SHP77 treated with DMSO at 0.1 percent for 48 hours (cell line): ENCODE measurements at places on chromosomes 7 and 10.

GRCh38 chr7:40311307-40311706 is 176.5 kb downstream of the SUGCT start:
- DNase-seq: no peak

DNA sequence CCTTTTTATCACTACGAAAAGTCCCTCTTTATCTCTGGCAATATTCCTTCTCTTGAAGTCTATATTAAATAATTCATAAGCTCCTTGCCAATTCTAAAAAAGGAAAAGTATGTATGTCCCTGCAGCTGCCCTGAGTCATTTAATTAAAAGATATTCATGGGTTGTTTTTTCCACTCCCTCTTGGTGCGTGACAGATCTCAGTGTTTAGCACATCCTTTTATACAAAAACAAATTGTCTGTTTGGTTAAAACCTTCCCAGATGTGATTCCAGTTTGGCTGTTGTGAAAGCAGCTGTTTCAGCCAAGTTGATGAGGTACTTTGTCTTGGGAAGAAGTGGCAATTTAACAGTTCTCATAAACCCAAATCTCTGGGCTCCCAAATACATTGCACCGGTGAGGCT is 33.8 kb upstream of the PRLHR start:
- DNase-seq: no peak

DNA sequence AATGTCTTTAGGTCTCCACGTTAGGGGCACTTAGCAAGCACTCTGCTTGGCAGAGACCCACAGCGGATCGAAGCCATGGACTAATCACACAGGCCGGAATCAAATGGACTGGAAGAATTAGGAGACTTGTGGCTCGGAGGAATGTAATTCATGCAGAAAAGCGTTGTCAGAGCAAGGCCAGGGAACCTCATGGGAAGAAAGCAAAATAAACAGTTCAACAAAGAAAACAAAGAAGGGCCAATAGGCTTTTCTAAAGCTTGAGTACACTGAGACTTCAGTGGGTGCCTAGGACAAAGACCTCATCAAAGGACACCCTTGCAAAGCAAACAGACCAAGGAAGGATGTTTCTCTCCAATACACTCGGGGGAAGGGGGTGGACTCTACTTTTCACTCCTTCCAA is 171.1 kb downstream of the GLI3 start:
- no peak for DNase-seq

DNA sequence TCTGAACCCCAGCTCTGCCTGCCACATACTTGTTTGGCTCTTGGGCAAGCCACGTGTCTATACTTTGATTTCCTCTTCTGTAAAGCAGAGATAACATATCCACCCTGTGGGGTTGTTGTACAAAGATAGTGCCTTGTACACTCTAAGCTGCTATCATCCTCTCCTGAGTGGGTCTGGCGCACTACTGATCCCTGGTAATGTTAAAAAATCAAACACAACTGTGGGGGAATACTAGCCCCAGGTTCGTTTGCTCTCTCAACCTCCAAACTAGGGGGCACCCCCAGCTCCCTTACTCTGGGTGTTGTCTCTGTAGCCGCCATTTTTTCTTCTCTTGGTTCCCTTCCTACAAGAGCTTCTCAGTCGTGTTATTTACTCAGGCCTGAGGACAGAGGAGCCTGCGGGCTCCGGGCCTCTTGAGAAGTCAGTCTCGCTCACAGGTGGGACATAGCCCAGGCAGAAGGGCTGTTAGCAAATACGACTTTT is 1.0 kb downstream of the POLM start:
- no peak for DNase-seq

GRCh38 chr7:99837649-99838361 is 10.0 kb downstream of the CYP3A43 start:
- no peak for DNase-seq

GRCh38 chr10:14102056-14102455 is 228.7 kb downstream of the FRMD4A start:
- DNase-seq: no peak
